Fibroblast of skin of right biceps (primary cell): ENCODE measurements at places on chromosomes 5 and 9.

DNA sequence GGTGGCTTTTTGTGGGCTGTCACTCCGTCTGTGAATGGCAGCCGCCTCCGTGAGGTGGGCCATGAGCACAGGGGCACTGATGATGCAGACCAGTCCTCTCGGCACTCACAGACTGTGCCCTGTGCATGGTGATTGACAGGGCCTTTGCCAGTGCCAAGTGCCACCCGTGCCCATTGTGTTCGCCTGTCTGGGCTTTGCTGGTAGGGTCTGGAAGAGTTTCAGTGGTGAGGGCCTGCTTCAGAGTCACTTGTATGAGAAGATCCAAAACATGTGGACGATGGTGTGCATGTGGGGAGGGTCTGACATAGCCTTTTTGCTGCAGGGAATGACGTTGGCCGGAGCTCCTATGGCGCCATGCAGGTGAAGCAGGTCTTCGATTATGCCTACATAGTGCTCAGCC lies 34.9 kb downstream of the TENT4A start:
- DNase-seq = no peak

DNA sequence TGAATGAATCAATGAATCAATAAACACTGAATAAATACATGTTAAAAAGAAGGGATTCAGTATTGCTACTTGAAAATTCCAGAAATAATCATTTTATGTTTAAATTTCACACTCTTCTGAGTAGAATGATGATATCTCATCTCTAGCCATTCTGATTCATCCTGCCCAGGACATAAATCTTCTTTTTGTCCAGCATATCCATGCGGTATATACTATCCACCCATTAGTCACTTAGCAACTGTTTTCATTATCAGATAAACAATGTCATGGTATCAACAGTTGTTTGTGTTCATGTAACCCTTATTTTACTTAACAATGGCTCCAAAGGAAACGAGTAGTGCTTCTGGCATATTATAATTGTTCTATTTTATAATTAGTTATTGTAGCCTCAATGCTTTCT lies 432.4 kb upstream of the SMC2 start:
- DNase-seq = no peak

DNA sequence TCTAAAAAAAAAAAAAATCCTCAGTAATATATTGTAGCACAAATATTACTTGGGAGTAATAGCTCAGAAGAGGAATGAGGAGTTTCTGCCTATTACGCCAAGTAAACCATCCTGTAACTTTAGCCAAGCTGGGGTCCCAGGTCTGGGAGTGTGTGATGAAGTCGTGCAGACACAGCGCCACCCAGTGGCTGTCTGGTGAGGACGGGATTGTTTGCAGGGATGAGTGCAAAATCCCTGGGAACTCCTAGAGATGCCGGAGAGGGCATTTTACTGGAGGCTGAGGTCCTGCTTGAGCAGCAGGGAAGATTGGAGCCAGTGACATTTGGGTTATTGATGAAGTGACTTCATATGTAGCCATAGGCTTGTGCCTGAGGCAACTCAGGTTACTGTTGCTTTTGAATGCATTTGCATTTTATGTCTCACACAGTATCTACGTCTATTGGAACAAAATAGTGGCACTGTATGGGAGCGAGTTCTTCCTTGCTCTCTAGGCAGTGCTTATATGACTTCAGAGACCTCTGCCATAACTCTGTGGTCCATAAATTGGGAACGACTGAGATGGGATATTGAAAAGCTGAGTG lies 72.8 kb downstream of the PSAT1 start:
- DNase-seq = peak; percentile 67

DNA sequence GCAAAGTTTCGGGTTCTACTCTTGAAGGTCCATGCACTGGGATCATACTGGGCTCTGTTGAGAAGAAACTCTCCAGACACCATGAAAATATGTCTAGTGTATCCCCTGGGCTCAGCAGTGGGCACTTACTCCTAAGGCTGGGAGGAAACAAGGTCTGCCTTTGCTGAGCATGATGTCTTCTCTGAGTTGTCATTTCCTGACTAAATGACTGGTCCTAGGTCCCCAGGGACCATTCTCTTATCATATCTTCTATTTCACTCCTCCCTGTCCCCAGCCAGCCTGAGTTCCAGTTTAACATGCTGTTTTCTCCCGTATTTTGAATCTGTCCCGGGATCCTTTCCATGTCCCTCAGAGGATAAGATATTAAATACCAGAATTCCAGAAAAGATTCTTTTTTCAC lies 225.4 kb downstream of the MTRR start:
- no peak for DNase-seq

DNA sequence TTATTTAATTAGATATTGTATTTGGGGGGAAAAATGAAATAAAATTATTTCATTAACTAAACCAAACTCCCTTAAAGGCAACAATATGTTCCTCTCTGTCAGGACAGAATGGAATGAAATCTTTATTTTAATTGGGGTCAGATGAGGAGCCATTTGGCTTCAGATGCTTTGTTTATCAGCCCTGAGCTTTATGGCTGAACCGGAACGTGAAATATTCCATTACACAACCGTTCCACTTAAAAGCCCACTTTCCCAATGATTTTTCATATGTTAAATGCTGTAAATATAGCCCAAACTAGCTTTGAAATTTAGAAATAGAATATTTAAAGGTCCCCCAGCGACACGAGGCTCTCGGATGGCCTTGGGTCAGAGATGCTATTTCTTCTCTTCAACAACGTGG lies 149.5 kb downstream of the CRB2 start:
- no peak for DNase-seq
